Common myeloid progenitor, CD34-positive (primary cell): ENCODE measurements at places on chromosomes 3 and 15.

DNA sequence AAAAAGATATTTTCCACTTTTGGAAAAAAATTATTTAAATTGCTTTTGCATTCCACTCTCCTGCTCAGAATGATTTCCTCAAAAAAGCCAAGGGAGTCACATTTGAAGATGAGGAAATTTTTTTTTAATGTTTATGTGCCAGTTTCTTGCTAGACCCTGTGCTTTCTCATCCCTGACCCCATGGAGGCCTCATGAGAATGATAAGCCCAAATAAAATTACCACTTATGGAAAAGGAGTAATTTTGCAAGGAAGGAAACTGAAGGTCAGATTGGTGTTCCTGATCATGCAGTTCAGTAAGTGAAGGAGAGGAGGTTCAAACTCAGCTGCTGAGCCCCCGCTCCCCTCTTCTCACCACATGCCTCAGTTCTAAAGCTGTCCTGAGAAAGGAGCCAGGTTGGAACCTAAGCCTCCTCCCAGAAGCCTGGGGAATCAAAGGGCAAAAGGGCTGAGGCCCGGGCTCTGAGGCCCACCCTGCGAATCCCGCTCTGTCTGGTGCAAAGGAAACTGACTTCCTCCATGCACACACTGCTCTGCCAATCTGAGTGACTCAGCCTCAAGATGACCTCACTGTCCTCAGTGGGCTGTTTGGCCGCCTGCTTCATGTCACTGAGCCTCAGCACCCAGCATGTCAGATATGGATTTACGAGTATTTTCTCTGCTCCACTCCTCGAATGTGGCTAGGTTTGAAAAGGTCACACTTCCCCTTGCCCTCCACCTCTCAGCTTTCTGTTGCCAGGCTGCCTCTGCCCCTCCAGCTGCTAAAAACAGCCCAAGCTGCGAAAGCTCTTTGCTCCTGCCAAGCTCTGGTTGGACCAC is 56.9 kb upstream of the FLNB start:
- peak; percentile 77 for DNase-seq

- DNase-seq = no peak
Measured at GRCh38 chr3:34279901-34280300, 481.5 kb downstream of the PDCD6IP start.

DNA sequence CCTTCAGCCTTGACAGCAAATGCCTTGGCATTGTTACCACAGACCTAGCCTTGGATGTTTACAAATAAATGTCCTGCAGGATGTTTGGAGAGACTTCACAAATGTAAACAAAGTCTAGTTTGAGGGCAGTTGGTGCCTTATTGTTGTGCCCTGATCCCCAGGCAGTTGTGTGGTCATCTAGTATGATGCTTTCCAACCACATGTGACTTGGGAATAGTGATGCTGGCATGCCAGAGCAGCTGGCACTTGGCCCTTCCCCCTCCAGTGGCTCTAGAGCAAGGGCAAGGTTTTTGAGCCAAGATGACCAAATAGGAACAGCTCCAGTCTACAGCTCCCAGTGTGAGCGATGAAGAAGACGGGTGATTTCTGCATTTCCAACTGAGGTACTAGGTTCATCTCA is 258.2 kb downstream of the ADAMTS17 start:
- no peak for DNase-seq

GRCh38 chr3:44772099-44772442 is 10.5 kb downstream of the KIF15 start:
- no peak for DNase-seq

DNA sequence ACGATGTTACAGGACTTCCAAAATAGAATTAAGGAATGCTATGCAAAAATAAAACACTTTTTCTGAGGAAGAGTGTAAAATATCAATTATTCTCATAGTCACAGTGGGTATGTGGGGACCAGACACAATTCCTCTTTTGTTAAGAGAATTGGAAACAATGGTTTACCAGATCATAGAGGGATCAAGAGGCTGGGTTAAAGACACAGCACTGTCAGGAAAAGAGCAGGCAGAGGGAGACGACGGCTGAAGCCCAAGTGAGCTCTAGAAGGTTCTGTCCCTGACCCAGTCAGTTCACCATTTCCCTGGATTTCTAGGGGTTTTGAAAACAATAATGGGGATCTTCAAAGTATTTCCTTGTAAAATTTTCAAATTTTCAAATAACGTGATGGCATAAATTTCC is 54.0 kb upstream of the POLR2M start:
- DNase-seq = no peak

DNA sequence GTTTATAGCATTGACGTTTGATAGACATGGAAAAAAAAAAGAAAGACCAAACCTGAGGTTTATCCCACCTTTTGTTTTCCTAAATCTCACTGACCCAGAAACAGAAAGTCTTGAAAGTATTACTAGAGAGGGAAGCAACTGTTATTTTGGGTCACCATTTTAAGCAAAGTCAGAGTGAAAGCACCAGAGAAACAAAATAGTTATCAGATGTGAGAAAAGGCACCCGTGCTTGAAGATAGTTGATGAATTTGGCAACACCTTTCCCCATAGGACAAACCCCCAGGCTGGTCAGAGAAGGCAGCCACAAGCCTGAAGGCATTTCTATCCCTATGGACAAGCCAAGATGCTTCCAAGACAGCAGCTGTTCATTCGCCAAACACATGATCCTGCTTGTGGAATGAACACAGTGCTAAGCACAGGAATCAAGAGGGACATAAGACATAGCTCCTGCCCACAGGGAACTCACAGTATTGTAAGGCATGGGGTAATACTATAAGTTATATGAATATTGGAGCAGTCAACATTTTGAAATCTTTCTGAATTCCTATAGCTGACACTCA is 170.9 kb downstream of the ERC2 start:
- no peak for DNase-seq

GRCh38 chr15:87743562-87743961 is 513.0 kb downstream of the NTRK3 start:
- DNase-seq = no peak

DNA sequence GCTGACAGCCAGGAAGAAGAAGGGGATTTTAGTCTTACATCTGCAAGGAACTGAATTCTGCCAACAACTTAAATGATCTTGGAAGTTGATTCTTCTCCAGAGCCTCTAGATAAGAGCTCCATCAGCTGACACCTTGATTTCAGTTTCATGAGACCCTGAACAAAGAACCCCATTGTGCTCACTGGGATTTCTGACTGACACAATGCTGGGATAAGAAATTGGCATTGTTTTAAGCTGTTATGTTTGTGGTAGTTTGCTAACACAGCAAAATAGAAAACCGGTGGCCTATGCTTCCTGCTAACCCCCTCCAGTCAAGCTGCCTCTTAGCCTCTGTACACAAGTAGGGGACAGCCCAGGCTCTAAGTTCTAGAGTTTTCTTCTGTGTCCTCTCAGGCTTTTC is 36.2 kb downstream of the MASP1 start:
- DNase-seq = no peak

DNA sequence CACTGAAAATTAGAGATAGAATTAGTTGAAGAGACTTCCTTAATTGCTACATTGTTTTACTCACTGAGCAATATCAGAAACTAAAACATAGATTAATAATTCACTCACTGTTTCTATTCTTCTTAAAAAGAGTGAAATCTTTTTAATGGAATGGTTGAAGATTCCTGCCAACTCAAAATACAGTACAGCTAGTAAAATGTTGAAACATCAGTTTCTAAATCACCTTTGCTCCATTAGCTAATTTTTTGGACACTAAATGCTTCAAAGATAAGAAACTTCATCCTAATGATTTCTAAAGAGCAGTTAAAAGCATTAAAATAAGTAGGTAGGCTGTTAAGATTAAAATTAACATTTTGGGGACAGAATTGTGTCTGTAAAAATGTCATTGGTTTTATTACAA is 10.5 kb upstream of the NIT2 start:
- DNase-seq = no peak

GRCh38 chr3:1469687-1470086 is 376.9 kb downstream of the CNTN6 start:
- no peak for DNase-seq
